ENCODE measurements at places on chromosomes 5 and 9.

GRCh38 chr9:3721096-3721495 lies 195.3 kb upstream of the RFX3 start:
- DNase-seq = no peak

DNA sequence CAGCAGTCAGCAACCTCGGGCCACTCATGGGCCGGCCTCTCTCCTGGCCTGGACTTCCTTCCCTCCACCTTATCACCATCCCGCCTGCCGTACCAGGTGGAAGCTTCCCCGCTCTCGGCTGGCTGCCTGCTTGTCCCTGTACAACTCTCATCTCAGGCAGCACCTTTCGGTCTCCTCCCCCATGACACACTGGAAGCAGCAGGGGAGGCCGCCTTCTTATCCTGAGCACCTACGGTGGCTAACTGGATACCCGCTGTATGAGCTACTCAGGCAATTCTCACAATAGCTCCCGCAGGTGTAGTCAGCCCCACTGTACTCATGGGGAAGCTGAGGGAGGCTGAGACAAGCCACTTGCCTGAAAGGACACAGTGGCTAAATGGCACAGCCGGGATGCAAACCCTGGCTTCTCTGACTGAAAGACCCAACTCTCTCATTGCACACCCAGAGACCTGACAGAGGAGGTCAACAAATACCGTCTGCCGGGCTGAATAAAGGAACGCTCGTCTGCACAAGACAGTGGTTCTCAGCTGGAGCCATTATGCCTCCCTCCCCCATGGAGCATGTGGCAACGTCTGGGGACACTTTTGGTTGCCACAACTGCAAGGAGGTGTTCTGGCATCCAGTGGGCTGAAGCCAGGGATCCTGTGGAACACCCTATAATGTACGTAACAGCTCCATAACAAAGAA lies 9.6 kb downstream of the STK10 start:
- no peak for DNase-seq

DNA sequence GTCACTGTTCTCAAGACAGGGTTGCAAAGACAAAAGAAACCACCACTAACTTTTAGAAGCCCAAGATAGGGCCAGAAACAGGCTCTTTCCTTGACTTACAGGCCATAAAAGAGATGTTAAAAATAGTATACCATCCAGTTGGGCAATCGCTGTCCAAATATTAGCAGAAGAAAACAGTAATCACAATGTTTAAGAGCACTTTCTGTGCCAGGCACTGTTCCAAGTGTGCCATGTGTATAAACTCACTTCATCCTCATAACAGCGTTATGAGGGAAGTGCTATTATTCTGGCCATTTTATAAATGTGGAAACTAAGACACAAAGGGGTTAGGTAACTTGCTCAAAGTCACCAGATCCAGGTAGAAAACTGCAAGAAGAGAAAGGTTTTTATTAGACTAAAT lies 111.7 kb downstream of the KCNN2 start:
- DNase-seq = no peak

GRCh38 chr5:1840741-1841521 lies 39.7 kb downstream of the NDUFS6 start:
- DNase-seq = no peak

DNA sequence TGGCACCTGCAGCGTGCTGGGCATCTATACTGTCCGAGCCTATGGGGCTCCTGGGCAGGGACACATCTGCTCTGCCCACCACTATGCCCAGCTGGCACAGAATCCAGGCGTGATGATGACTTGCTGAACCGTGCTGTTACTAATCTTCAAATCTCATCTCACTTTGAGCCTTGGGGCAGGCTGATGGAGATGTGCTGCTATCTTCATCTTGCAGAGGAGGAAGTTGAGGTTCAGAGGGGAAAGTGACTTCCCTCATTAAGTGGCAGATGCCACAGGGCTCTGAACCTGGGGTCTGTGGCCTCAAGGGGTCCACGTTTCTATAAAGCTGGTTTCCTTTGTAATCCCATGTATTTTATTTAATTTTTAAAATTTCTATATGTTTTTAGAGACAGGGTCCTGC lies 4.7 kb downstream of the SLC2A6 start:
- no peak for DNase-seq

DNA sequence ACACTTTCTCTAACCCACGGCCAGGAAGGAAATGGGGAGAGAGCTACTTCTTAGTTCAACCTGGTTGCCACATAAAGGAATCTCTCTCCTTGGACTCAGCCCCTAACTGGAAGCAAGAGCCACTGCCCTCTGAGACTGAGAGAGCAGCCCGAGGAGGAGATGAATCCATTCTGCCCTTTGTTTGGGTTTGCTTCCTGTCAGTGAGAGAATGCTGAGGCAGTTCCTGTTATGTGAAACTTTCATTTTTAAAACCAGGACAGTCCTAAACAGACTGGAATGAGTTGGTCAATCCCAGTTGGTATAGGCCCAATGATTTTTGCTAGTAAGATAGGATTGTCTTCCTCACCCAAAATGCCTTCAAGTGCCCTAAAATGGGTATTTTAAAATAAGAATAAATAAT lies 205.1 kb downstream of the NTRK2 start:
- DNase-seq = no peak

DNA sequence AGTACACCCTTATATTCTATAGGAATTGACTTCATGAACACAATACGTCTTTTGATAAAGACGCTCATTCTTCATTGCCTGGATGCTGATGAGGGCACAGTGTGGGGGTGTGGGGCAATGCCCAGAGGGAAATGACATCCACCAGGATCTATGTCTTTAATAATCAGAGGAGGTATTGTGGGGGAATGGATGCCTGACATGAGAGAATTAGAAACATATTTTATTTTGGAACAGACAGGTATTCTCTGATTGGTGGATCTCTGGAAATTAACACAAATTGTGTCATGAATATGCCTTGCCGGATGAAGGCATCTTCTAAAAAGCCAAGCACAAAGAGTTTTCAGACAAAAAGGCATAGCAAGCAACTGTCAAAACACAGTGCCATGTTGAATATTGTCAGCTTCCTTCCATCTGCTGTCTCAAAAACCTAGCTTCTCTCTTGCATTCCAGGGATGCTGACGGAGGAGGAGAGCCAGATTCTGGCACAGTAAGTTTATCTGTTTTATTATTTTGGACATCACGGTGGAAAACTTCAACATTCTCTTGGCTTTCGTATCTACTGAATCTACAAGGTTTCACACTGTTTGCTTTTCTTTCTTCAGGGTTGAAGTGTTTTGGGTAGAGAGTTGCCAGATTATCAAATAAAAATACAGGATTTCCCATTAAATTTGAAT lies 3.9 kb upstream of the C5orf58 start:
- DNase-seq = no peak

GRCh38 chr9:70600506-70600905 lies 186.0 kb upstream of the KLF9 start:
- no peak for DNase-seq

DNA sequence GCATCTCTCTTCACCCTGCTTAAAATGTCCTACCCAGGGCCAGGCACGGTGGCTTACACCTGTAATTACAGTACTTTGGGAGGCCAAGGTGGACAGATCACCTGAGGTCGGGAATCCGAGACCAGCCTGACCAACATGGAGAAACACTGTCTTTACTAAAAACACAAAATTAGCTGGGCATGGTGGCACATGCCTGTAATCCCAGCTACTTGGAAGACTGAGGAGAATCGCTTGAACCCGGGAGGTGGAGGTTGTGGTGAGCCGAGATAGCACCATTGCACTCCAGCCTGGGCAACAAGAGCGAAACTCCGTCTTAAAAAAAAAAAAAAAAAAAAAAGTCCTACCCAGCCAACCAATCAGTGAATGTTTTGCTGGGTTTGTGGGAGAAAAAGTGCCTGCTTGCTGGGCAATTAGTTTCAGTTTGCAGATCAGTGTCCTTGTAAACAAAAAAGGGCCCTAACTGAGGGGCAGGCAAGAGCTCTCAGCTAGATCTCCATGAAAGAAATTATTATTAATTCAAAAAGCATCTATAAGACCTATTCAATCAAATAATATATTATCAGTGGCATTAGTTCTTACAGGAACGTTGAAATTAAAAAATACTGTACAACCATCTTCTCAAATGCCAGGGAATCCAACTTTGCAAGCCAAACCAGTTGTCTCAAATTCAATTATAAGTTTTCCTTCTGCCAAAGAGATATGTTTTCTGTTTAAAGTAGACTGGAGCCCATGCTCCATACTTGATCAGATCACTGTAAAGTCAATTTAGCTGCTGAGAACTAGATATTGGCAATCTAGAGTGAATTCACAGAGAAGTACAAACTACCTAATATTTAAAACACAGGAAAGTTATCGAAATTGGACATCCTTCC lies 3.9 kb downstream of the MEGF9 start:
- DNase-seq = no peak

GRCh38 chr5:1464511-1464910 lies 19.3 kb upstream of the SLC6A3 start:
- DNase-seq = no peak

- DNase-seq = no peak
Observed at GRCh38 chr5:154370813-154371212, 75.0 kb upstream of the SAP30L start.

DNA sequence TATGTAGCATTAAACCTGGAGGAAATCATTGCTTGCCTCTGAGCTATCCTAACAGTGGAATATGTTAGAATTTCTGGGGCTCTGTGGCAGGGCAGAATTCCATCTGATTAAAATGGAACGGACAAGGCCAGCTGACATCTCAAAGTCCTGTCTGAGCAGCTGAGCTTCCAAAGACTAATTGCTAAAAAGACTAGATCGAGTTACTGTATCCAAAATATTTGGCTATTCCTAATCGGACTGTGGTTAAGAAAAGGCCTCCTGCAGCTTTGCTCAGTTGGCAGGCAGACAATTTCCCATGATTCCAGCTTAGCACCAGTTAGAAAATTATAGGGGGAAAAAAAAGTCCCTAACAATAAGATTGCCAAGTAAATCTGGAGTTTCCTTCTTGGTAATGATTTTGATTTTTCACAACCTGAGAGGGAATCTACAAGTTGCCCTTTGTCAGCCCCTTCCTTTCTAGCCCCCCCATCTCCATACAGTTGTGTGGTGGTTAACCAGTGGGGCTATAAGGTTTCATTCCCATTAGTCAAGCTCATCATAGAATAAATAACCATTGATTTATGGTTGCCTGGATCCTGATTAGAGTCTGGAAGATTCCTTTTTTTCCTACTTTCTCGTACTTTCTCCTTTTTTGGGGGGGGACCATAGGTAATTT lies 26.4 kb downstream of the PTGR1 start:
- DNase-seq = peak; percentile 91
